ENCODE measurements at places on chromosomes 4 and X.

DNA sequence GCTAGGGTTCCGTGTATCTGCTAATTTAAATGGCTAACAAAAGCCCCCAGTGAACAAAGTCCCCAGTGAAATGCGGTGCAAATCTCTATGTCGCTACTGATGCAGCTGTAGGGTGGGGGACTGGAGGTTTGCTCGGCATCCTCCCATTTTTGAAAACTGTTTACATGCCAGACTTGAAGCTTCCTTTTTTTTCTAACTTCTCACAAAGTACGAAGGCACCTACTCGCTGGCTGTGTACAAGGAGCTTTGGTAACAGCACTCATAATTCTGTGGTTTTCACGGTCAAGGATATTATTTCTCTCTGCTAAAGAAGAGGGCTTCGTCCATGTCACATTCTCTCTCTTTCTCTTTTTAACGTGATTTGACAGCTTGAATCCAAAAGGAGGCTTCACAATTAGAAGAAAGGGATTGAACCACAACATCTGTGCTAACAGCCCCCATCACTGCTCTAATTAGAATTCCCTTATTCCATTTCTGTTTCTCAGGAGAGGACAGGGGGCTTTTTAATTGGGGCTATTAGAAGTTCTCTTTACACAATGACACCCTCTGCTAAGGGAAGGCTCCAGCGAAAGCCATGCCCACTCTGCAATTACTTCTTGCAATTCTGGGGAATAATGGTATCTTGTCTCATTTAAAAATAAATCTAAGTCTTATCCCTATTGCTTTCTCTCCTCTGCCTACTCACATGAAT is 46.7 kb downstream of the TMEM156 start:
- DNase-seq = no peak

- peak; percentile 26 for DNase-seq
These were observed 32.5 kb upstream of the ZNF185 start for GRCh38 chrX:152865232-152865920.

DNA sequence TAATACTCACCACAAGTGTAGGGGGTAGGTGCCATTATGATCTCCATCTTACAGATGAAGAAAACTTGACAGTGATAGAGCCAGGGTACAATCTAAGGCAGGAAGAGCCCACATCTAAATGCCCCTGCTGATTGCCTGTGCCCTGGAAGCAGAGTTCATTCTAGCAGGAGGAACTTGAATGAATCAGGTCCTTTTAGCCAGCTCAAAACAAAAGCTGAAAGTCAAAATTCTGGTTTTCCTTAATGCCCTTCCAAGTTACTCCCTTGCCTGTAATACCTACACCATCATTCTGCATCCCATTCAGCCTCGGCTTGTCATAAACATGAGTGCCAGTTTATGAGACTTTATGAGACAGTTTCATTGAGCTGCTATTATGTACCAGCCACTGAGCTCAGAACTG is 89.6 kb downstream of the SCD5 start:
- DNase-seq = no peak

DNA sequence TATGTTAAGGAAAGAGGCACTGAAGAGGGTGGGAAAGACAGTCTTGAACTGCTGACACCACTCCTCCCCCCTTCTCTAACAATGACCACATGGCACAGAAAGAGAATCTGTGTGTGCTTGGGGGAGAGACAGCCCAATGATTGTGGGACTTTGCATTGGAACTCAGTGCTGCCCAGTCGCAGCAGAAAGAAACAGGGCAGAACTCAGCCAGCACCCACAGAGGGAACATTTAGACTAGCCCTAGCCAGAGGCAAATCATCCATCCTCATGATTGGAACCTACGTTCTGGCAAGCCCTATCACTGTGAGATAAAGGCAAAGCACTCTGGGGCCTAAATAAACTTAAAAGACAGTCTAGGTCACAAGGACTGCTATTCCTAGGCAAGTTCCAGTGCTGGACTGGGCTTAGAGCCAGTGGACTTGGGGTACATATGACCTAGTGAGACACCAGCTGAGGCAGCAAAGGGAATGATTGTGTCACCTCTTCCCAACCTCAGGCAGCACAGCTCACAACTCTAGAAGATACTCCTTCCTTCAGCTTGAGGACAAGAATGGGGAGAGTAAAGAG is 132.8 kb upstream of the S100G start:
- no peak for DNase-seq

DNA sequence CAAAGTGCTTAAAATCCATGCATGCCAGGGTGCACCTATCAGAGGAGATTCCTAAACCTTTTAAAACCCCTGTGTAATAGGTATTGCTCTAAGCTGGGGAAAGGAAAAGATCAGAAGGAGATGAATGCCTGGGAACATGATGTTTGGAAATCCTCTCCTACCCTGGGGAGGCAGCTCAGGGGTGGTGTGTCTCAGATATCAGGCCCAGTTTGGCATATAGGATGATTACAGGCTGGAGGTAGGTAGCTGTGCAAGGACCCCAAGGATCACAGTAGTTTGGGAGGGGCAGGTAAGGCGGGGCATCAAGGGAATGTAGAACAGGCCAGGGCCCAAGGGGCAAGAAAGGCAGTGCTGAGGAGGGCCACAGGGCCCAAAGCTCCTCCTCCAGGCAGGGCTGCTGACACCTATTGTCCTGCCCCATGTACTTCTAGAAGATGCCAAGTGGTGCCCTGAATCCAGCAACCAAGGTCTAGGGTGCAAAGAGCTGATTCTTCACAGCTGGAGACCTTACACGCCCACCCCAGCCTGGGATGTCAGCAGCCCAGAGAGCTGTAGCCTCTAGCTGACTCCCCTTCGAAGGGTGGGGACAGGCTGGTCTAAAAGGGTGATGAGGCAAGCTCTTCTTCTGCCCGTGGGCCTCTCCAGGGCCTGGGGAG is 17.6 kb downstream of the SASH3 start:
- DNase-seq = no peak

GRCh38 chr4:41660352-41660751 is 88.2 kb downstream of the PHOX2B start:
- DNase-seq = no peak

Measured in right hindlimb (tissue), 1 donor.